ENCODE measurements at places on chromosomes 5 and 9.

- no peak for DNase-seq
Measured at GRCh38 chr5:172350212-172351181, 66.9 kb upstream of the UBTD2 start.

GRCh38 chr9:110266795-110267194 is 10.5 kb upstream of the TXN start:
- DNase-seq = no peak

- DNase-seq = no peak
Measured at GRCh38 chr5:159405611-159406031, 75.3 kb upstream of the IL12B start.

- DNase-seq = no peak
Measured at GRCh38 chr5:135219868-135220267, 179.2 kb downstream of the MACROH2A1 start.

GRCh38 chr5:76818844-76819831 is at the start of gene F2RL1:
Gene F2RL1, plus strand, starts transcription at chr5:76819030. Its CDS starts 153 bp downstream, at chr5:76819183.
- DNase-seq = peak; percentile 50

GRCh38 chr5:38926121-38926520 is 80.3 kb downstream of the OSMR start:
- no peak for DNase-seq

GRCh38 chr9:36966371-36967097 is 67.5 kb downstream of the PAX5 start:
- no peak for DNase-seq

DNA sequence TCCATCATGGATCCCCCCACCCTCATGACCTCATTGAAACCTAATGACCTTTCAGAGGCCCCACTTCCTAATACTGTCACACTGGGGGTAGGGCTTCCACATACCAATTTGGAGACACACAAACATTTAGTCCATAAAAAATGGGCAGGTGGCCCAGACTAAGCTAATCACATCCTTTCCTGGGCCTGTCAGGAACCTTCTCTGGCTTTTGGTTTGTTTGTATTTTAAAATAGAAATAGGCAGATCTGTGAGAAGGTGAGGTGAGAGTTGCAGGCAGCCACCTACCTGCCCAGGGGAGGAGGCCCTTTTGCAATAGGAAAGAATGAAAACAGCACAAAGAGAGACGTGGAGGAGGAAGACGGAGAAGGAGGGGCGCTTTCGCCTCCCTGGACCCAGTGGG is 90.2 kb upstream of the BOD1 start:
- DNase-seq = no peak

GRCh38 chr9:72440992-72441847 is 76.2 kb upstream of the ZFAND5 start:
- DNase-seq = no peak

DNA sequence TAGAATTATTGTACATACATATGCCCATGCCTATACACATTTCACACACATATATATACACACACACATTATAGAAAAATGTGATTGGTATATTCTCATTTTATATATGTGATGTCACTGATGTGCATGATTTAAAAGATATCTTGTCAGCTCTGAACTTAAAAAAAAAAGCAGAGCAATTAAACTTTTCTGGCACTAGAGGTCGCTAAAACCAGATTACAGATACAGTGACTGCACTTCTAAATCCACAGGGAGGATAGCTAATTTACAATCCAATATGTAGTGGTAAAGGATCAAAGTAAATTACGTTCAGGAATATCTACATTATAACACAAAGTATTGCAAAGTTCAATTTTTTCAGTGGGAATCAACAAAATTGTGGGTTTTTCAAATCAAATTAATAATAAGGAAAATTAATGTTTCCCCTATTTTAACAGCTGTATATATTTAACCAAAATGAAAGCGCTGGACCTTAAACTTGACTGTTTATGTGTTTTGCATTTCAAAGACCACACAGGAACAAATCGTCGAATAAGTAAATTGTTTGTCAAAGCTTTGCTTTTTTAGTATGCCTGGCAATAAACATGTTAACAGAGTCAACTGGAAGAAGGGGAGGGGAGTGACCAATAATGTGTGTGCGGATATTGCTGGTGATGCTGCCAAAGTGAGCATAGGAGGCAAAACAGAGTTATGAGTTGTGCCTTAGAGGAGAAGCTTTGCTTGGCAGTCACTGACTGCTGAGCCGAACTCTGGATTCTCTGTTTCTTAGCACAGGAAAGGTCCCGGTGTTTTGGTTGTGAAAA is 1201.4 kb upstream of the C9orf72 start:
- no peak for DNase-seq

DNA sequence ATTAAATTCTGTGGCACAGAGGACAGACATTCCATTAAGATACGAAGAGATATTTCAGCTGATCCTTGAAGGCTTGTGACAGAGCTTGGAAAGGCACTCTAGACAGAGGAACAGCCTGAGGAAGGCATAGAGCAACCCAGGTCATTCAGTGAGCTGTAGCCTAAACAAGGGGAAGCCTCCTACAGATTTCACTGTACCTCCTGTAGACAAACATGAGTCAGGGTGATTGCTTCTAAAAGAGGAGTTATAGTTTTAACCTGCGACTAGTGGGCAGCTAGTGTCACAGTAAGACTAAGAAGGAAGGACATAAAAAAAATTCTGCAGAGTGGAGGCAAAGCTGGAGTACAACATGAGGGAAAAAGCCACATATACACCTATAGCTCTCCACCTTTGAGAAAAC is 43.5 kb upstream of the ANKDD1B start:
- no peak for DNase-seq

GRCh38 chr9:116208417-116209232 is 55.0 kb downstream of the PAPPA start:
- no peak for DNase-seq

- no peak for DNase-seq
Measured at GRCh38 chr9:135887021-135887507, 20.3 kb downstream of the CAMSAP1 start.

- no peak for DNase-seq
Measured at GRCh38 chr5:79588696-79589095, 23.5 kb upstream of the TENT2 start.

- DNase-seq = no peak
Measured at GRCh38 chr5:138466125-138466899, 1.0 kb downstream of the EGR1 start.

DNA sequence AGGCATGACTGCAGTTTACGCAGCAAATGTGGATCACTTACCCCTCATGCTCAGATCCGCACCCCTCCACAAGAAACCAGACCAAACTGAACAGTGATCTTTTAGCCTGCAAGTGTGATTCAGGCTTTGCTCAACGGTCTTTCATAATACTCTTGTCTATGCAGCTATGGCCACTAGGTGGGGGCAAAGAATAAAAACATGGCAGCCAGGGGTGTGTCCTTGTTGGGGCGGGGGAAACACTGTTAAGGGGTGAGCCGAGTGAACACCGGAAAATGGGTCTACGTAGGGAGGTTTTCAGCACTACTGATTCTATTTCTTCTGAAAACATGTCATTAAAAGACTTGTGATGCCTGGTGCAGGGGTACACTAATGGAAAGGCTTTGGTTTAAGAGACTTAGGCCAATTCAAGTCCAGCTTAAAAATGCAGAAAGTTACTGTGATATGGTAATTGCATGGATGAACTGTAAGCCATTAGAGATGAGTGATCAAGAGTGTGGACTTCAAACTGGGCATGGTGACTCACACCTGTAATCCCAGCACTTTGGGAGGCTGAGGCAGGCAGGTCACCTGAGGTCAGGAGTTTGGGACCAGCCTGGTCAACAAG is 49.9 kb upstream of the GPR151 start:
- no peak for DNase-seq

DNA sequence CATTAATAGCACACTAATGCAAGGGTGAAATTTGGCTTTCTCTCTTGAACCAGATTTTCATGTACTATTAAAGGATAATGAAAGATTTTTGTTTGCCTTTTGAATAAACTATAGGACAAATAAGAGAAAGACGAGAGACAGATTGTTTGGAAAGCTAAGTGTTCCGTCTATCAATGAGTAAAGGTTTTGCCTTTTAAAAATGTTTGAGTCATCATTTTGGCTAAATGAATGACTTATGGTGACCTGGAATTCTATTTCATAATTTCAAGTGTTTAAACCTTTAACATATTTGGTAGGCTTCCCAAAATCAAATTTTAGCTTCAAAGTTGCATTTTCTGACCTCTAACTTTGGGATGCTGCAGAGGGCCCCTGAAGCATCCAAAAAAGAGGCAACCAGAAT is 145.2 kb downstream of the SLC25A46 start:
- DNase-seq = no peak

GRCh38 chr9:133606708-133607025 is 2.5 kb downstream of the FAM163B start:
- no peak for DNase-seq

- DNase-seq = peak; percentile 35
Measured at GRCh38 chr9:25678147-25678666, at the start of gene TUSC1. Gene TUSC1, minus strand, starts transcription at chr9:25678444. Its CDS starts 132 bp downstream, at chr9:25678312.

GRCh38 chr9:15469862-15470261 is 40.9 kb downstream of the PSIP1 start:
- no peak for DNase-seq

GRCh38 chr9:34413231-34413852 is 36.6 kb upstream of the MYORG start:
- DNase-seq = no peak

DNA sequence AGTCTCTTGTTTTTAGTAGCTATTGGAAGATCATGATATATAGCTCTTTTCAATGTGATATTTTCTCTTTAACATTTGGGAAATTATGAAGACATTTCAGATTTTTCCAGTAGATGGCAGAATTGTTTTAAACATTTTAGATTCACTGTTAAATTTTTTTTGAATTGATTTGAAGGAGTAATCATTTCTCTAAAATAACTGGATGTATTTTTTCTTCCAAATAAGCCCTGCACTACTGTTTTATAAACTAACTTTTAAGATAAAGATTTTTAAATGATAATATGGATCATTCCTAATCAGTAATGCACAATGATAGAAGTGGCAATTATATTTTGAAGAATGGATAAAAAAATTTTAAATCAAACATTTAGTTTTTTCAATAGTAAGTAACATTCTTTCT is 14.2 kb downstream of the NDUFAF2 start:
- no peak for DNase-seq

GRCh38 chr9:15944341-15944740 is 391.5 kb downstream of the CCDC171 start:
- DNase-seq = no peak

- DNase-seq = no peak
Measured at GRCh38 chr5:13498279-13498678, 446.2 kb downstream of the DNAH5 start.
